ENCODE measurements at places on chromosomes 6 and 20.
A peak's percentile ranks its signal among the peaks of the same experiment; 100 is the strongest.

GRCh38 chr6:169800668-169801395 is 49.4 kb downstream of the ERMARD start:
- DNase-seq = no peak

DNA sequence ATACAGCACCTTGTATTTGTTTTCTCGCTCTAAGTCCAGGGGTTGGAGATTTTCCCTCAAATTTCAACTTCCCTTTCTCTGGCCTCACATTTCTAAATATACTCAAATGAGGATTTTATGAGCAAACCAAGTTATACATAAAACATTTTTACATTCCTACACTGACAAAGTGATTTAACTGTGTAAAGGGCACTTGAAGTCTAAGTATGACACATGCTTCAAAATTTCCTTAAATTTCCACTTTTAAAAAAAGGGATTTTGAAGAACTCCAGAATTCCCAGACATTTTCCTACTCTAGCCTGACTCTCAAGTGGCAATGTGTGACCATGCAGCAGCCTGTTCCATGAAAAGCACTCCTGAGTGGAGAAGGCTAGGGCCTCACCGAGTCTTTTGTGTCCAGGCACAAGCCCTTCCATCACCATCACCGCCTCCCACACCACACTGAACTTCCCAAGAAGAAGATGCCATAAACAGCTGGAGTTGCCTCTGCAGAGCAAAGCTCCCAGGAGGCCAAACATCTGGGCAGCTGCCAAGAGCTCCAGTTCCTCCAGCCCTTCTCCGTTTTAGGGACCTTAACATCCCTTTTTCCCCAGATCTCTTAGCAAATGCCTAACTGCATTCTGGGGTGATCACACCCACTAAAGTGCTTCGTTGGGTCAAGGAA is 68.9 kb downstream of the NCR2 start:
- no peak for DNase-seq

DNA sequence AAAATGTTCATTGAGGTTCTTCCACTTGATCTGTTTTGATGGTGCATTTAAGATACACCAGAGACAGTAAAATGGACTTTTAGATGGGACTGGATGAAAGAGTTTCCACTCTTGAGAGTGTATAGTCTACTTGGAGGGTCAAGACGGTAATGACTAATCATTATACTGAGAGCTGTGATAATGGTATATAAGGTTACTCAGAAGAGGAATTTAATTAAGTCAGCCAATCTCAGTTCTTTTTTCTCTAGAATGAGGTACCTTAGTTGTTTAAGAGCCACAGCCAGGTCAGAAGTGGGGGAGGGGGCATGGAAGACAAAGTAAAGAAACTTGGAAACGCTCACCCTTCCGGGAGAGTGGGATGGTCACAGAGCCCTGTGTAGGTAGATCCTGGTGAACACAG is 123.9 kb downstream of the MAP3K4 start:
- DNase-seq = no peak

DNA sequence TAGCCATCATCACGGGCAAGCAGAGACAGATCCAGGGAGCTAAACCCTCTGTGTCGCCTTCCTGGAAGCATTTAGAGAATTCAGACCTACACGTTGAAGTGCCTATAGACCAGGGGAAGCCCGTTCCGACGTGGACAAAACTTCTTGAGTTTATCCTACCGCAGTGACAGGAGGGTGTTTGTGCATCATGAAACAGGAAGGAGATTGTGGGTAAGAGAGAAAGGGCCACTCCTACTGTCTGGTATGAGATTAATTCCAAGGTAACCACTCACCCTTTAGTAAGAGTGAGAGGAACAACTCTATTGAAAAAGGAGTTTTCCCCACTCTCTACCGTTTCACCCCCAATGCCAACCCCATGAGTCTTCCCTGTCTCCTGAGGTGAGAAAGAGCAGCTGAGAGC is 133.7 kb downstream of the TFAP2C start:
- no peak for DNase-seq

DNA sequence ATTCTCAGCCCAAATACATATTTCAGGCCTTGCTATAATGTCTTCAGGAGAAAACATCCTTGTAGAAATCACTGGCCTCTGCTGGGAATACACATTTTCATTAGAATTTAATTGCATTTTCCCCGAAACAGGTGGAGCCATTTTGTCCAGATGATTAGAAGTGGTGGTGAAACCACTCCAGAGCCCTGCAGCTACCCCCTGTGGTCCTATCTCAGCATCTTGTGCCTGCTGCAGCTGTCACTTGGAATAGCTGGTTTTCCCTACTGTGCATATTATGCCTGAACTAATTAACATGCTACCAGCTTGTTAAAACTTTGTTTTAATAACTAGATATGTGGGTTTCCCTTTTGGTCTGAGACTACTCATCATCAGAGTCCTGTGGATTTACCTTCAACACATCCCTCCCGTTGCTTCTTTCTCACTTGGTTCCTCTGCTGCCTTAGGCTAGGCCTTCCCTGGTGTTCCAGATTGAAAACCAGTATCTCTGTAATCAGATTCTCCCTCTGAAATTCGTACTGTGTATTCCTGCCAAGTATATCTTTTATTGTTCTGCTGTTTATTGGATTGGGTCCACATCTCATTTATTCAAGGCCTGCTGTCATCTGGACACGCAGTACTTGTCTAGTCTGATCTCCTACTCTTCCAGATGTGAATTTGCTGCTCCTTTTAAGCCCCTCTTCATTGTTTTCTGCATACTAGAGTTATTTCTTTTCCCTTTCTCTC is 15.2 kb downstream of the DNAH8 start:
- no peak for DNase-seq

DNA sequence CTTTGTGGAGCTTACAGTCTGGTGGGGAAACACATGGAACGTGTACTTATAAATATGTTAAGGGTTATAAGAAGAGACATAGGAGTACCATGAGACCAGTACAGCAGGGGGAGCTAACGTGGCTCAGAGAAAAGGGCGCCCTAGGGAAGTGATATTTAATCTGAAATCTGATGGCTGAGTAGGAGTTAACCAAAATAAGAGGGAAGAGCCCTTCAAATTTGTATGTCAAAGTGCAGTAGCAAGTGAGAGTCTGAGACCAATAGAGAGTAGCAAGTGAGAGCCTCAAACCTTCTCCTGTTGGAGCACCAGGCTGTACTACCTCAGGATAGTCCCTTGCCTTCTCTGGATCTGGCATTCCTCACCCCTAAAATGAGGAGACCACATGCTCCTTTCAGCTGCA is 6.1 kb upstream of the PKIG start:
- no peak for DNase-seq

DNA sequence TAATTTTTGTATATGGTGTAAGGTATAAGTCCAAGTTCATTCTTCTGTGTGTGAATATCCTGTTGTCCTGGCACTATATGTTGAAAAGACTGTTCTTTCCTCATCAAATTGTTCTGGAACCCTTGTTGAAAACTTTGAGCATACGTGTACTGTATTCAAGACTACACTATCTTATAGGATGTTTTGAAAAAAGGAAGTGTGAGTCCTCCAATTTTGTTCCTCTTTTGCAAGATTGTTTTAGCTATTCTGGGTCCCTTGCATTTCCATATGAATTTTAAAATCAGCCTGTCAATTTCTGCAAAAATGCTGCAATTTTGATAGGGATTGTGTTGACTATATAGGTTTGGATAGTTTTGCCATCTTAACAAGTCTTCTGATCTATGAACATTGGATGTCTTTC is 195.2 kb downstream of the BACH2 start:
- no peak for DNase-seq

DNA sequence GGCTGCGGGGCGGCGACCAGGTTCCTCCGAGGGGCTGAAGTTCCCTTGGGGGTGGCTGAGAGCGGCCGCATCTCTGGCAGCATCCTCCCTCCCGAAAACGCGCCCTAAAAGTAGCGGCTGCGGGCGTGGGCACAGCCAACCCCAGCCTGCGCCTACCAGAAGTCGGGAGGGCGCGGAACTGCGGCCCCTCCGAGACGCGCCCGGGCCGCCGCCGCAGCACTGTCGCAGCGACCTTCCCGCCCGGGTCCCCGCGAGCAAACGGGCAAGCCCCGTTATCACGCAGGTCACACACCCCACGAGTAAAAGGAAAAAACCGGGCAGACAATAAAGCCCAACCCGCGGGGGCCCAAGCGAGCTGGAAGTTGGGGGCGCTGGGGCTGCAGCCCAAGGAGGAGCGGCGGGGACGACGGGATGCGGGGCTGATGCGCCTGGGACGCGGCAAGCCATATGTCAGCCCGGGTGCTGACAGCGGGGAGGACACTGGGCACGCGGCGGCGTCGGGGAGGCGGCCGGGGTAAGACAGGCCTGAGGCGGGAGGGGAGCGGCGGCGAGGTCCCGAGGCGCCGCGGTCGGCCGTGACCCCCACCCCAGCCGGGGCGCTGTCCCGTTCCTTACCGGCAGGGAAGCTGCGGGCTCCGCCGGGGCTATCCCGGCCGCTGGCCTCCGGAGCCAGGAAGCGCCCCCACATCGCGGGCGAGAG is 659 bp downstream of the CEP85L start:
- DNase-seq = peak; percentile 43

- DNase-seq = peak; percentile 88
These were observed 25.4 kb downstream of the SLC17A9 start for GRCh38 chr20:62977613-62978560.

DNA sequence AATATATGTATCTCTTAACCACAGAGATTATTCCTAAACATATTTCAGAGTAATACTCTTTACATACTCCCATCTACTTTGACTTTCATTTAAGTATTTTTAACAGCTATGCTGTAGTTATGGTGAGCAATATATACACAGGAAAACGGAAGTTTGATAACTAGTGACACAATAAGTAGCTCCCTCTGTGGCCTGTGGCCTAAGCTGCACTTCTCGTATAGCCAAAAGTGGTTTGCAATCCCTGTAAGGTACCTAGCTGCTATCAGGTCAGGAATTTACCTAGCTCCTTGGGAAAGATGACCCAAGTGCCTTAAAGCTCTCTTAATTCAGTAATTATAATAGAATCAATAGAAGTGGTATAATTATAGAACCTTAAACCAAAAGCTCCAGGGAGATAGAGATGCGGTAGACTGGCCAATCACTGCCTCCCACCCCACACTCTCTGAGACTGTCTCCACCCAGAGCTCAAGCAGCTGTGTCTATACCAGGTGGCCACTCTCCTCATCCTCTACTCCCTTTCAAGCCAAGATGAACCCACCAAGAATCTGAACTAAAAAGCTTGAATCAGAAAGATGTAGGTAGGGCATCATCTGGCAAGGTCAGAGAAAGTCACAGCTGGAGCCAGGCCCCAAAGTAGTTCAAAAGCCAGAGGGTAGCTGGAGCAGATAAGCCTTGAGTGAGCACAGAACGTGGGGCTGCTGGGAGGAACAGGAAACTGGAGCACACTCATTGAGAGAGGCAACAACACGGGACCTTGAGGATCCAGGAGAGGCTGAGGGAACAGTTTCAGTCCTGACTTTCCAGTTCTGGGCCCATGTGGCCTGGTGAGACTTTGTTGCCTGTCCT is 84.9 kb upstream of the ASF1A start:
- DNase-seq = peak; percentile 66

DNA sequence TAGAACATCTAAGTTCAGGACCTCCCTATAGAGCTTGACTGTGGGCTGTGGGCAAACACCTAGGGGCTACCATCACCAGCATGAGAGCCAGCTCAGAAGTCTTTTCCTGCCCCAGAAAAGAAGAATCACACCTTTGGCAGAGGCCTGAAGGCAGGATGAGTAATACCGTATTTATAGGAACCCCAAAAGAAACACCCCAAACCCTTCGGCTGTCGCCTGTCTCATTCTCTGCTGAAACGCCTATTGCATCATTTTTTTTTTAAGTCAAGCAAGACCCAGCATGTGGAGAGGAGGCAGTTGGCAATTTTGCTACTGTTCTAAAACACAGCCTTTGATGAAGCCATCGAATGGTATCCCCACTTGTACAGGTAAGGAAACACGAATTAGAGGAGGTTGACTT is 436.4 kb downstream of the TFAP2A start:
- no peak for DNase-seq

DNA sequence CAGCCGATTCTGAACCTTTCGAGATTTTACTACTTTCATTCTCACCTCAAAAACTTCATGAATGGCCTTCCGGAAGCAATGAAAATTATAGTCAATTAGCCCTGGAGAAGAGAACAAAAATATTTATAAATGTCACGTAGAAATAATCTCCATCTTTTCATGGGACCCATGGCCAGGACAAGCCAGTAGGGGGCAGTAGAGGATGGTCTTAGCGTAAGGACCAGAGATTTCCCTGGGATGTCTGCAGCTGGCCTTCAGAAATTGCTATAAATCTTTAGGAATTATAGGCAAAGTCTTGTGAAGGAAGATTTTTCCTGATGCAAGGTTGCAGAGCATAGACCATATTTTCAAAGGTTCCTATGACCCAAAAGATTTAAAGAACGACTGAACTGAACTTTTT is 15.6 kb upstream of the UBE2J1 start:
- DNase-seq = peak; percentile 65

GRCh38 chr6:114550316-114550715 is 207.5 kb upstream of the HS3ST5 start:
- no peak for DNase-seq

DNA sequence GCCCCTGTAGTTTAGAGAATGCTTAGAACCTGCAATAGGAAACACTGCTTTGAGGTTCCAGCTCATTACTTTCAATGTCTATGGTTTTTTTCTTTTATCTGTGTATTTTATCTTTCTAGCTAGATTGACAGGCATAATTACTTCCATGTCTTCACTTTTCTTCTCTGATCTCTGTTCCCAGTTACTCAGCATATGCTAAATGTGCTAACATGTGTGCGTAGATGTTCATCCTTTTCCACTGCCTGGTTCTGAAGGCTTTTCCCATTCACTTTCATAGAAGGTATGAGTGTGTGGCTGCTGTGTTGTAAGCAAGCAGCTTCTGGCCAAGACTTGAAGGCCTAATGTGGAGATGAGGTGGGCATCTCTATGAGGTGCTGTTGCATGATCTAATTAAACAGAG is 38.9 kb downstream of the FAXC start:
- DNase-seq = no peak

- no peak for DNase-seq
These were observed 202.3 kb downstream of the RPS12 start for GRCh38 chr6:133016631-133017030.
